Left colon (tissue), 2 donors: ENCODE measurements at places on chromosomes 11 and 22. TPM values are rescaled to one million over a fixed set of nuclear protein-coding genes. Genes with fewer than 3 reads are reported as not detected.

CCDC116 gene
- total RNA-seq = 0.49 TPM

C22orf23 gene
- total RNA-seq = not detected

TCN1 gene
- not detected for total RNA-seq

OR8D4 gene
- 1.5 TPM for total RNA-seq

TIMP3 gene
- 59.3 TPM for total RNA-seq

IZUMO1R gene
- not detected for total RNA-seq

NRIP3 gene
- 0.75 TPM for total RNA-seq

C22orf31 gene
- not detected for total RNA-seq

TRIM51 gene
- total RNA-seq = not detected

- no peak for DNase-seq
Observed at GRCh38 chr11:46038529-46038928, 82.7 kb downstream of the PHF21A start.

DNA sequence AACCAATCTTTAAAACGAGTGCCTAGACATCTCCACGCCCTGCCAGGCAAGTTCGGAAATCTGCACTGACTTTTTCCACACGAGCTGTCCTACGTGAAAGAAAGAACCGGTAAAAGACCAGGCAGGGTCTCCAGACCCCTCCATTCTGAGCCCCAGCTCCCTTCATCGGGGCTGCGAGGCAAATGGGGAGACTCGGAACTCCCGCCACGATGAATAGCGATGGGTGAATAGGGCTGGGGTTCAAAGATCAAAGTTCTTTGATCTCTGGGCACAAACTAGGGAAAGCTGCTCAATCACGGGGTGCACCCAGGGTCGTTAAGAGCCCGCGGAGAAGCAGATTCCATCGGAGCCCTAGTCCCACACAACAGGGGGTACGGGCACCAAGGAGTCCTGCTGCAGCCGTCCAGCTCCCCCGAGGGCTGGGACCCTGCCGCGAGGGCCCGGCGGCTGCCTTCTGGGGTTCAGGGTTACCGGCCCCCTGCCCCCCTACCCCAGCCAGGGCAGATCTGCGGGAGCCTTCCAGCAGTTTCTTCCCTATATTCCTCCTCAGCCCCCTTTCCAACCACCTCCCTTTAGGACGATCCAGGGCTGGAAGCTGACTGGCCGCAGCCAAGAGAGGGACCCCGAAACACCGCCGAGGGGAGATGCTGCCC, 1.1 kb downstream of the LRP4 start:
- no peak for DNase-seq

DNA sequence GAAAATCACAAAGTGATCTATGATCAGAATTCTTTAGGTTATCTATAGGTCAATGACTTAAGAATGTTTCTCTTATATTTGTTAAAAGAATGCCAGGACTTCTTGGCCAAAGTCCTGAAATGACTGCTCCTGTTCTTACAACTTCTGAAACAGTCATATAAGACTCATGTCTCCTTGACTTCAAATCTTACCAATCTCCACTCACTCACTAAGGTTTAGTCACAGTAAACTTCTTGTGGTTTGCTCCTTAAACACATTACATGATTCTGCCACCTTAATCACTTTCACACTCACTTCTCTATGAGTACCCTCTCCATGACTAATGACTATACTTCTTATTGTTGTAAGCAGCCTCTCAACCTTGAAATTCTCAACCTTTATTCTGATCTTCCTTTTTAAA, 648.7 kb upstream of the CCDC179 start:
- no peak for DNase-seq

- DNase-seq = no peak
Observed at GRCh38 chr11:9802291-9802861, 138.5 kb downstream of the SWAP70 start.

DNA sequence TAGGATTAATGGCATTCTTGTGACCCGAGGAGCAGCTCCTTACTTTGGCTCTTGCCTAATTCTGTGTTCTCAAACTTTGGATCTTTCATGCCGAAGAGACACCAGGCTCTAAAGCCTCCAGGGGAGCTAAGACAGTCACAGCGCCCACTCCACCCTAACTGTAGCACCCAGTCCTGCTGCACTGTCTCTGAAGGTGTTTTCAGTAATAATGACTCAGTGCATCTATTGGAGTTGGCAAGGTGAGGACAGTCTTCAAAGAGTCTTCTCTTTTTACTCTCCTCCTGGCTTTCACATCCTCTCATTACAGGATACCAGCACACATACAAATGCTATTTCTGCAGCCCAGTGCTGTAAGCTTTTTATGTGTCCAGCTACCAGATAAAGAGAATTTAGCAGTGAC, 69.4 kb downstream of the PPFIBP2 start:
- no peak for DNase-seq

DNA sequence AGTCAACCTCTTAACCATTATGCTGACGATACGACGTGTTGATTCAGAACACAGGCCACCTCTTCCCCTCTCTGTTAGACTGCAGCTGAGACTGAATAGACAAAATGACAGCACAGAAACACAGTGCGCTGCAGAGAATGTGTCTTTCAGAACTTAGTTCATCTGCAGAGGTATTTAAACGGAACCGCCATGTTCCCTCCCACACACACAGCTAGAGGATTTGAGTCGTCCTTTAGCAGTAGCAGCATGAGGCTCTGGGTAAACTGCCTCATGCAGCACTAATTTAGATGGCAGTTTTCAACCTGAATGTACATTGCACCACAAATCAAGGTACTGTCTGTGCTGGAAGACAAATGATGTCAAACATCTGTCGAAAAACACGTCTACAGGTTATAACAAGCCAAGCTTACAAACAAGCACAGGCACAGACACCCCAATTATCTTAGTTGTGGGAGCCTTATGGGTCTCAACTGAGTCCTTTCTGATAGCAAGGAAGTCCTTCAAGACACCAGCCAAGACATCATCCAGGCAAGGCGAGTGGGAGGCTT, 76.6 kb upstream of the LRRC4C start:
- no peak for DNase-seq

- DNase-seq = no peak
Observed at GRCh38 chr11:31788085-31788484, 23.0 kb downstream of the PAX6 start.

DNA sequence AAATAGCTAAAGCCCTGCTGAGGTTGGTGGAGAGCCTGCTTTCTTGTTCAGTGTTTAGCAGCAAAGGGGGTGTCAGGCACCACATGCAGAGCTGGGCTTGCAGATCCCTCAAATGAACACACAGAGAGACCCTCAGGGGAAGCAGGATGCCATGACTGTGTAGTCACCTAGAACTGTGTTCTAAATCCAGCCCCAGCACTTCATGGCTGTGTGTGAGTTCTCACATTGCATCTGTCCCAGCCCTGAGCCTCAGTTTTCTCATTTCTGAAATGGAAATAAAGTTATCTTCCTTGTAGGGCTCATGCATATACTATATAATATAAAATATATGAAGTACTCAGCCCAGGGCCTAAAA, 47.1 kb downstream of the CWC15 start:
- no peak for DNase-seq

DNA sequence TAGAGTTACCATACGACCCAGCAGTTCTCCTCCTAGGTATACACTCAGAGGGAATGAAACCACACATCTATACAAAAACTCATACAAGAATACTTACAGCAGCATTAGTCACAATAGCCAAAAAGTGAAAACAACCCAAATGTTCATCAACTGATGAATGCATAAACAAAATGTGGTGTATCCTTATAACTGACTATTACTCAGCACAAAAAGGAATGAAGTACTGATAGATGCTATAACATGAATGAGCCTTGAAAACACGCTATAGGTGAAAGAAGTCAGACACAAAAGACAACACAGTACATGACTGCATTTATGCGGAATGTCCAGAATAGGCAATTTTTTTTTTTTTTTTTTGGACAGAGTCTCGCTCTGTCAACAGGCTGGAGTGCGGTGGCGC, 23.1 kb downstream of the NCAPD3 start:
- DNase-seq = no peak
